GM12892 (cell line): ENCODE measurements at places on chromosomes 4 and X.

DNA sequence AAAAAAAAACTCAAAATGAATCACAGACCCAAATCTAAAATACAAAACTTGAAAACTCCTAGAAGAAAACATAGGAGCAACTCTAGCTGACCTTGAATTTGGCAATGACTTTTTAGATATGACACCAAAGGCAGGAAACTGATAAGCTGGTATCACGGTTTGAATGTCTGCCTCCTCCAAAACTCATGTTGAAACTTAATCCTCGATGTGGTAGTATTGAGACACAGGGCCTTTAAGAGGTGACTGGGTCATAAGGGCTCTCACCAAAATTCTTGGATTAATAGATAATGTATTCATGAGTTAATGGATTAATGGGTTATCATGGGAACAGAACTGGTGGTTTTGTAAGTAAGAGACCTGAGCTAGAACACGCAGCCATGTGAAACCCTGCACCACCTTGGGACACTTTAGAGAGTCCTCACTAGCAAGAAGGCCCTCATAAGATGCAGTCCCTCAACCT, 40.5 kb downstream of the FRYL start:
- DNase-seq: no peak

GRCh38 chr4:105520819-105521790, 31.3 kb upstream of the ARHGEF38 start:
- peak; percentile 26 for DNase-seq

DNA sequence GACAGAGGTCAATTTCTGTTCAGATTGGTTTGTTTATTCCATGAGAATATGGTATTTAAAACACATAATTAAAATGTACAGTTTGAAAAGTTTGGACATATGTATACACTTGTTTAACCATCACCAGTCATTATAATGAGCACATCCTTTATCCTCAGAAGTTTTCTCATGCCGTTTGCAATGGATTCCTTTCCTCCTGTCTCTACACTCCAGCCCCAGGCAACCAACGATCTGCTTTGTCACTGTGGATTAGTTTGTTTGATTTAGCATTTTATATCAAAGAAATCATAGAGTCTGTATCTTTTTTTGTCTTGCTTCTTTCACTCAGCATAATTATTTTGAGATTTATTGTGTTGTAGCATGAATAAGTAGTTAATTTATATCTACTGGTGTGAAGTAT, 243.0 kb upstream of the TRAM1L1 start:
- DNase-seq: no peak

DNA sequence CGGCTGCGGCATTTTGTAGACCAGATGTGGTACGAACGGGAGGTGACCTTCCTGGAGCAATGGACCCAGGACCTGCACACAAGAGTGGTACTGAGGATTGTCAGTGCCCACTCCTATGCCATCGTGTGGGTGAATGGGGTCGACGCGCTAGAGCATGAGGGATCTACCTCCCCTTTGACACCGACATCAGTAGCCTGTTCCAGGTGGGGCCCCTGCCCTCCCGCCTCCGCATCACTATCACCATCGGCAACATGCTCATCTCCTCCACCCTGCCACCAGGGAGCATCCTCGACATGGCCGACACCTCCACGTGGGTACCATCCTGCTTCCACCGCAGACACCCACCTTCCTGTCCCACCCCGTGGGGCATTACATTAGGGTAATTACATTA, 46.2 kb downstream of the SMARCA5 start:
- DNase-seq: no peak

DNA sequence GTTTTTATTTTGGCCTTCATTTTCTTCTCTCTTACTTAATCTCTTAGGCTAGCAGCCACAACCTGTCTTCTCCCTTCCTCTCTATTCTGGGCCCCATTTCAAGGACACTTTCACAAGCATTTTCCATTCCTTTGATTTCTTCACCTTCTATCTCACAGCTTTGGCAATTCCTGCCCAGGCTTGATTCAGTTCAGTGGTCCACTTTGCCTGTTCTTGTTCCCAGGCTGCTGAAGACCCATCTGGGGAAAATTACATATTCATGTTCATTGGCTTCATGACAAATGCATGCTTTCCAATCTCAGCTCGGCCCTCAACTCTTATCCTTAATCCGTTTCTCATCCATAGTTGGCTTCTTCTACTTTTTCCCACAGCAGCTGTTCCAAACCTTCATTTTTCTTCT, 38.7 kb upstream of the LPAR4 start:
- DNase-seq: no peak

DNA sequence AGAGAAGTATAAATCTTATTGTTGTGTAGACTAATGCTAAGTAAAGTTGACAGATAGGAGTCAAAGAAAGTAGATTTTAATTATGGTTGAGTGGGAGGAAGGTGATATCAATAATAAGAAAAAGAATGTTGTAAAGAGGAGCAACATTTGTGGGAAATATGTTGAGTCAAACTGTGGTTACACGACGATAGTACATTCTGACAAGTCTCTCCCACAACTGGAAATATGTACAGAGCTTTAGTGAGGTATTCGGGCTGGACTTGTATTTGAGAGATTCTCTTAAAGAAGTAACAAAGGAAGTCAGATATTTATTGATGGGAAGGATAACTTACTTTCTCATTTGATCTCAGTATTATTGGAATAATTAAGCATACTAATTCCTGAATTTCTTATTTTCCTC, 525.3 kb upstream of the MAGEB2 start:
- no peak for DNase-seq

- no peak for DNase-seq
Measured at GRCh38 chrX:119695535-119696050, 2.6 kb upstream of the SEPTIN6 start.

DNA sequence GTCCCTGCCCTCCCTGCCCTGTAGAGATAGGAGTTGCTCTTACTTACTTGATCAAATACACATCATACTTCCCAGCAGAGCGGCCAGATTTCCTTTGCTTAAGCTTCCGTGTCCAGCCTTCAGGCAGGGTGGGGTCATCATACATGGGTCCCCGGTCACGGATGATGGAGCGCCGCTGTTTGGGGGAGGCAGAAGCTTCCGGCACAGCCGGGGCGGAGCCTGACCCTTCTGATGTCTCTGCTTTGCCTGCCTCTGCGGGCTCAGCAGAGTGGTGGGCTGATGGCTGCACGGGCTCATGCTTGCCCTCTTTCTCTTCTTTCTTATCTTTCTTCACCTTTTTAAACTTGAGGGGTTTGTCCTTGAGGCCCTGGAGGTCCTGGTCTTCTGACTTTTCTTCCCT, 12.5 kb upstream of the IRAK1 start:
- DNase-seq: no peak

- DNase-seq: no peak
Measured at GRCh38 chr4:78627046-78627965, 75.7 kb downstream of the ANXA3 start.

GRCh38 chr4:111066887-111067286, 444.0 kb upstream of the PITX2 start:
- no peak for DNase-seq

DNA sequence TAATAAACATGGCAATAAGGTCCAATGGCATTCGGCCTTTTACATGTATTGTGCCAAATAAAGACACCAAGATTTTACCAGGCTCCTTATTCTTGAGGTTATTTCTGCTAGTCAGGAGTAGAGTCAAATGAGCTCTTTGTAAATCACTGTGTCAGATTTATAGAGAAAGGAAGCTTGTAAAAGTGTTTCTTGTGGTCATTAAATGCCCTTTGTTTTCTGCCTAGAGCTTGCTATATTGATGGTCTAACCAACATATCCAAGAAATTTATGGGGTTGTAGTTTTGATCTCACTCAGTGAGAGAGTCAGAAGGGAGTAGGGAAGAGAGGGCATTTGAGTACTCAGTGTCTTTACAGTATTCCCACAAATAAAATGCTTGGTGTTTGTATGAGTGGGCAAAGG, 86.2 kb upstream of the FRMPD4 start:
- no peak for DNase-seq

- no peak for DNase-seq
Measured at GRCh38 chr4:184102927-184103326, 114.7 kb downstream of the ENPP6 start.

DNA sequence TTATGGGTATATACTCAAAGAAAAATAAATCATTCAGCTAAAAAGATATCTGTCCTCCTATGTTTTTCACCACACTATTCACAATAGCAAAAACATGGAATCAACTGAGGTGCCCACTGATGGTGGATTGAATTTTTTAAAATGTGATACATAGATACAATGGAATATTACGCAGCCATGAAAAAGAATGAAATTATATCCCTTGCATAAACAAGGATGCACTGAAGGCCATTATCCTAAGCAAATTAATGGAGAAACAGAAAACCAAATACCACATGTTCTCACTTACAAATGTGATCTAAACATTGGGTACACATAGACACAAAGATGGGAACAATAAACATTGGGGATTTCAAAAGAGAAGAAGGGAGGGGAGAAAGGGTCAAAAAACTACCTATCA, 964.2 kb upstream of the IGFBP7 start:
- DNase-seq: no peak

DNA sequence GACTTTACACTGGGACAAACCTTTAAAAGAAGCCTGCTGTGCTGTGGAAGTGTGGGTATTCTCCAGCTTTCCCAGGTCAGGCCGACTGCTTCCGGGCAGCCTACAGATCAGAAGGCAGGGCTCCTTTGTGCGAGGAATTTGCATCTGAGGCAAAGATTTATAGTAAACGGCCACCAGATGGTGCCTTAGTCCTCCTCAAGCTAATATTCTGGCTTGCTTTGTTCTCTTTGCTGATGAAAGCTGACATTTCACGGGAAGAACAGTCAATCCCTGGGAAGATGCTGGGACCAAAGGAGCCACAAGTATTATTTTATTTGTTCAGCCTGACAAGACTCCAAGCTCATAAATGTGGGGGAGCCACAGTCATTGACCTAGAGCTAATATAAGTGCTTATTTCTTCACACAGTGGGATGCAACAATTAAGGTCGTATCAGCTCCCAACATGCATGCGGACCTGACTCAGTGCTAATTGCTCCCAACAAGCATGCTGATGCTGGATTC, 120.7 kb upstream of the TRIM2 start:
- DNase-seq: peak; percentile 25

DNA sequence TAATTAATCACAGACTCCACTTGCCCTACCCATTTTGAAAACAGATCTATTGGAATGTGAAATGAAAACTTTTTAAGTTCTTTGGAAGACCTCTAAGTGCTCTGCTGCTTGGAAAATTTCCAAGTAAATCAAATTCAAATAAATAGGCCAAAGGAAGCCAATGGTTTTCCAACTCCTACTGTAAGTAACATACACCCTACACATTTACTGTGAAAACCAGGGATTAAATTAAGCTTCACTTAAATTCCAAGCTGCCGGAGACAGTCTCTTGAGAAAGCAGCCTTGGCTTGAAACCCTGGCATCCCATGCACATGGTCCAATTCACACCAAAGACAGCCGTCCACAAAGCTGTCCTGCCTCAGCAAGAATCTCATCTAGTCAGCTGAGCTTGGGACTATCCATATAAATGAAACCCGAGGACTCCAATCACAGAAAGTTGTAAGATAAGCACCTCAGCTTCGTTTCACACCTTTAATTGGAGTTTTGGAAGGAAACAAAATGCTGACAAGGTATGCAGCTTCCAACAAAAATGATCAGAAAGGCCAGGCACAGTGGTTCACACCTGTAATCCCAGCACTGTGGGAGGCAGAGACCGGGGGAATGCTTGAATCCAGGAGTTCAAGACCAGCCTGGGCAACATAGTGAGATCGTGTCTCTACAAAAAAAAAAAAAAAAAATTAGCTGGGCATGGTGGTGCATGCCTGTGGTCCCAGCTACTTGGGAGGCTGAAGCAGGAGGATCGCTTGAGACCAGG, 88.6 kb downstream of the APBB2 start:
- no peak for DNase-seq

- DNase-seq: no peak
Measured at GRCh38 chrX:69196666-69197065, 31.4 kb upstream of the PJA1 start.

DNA sequence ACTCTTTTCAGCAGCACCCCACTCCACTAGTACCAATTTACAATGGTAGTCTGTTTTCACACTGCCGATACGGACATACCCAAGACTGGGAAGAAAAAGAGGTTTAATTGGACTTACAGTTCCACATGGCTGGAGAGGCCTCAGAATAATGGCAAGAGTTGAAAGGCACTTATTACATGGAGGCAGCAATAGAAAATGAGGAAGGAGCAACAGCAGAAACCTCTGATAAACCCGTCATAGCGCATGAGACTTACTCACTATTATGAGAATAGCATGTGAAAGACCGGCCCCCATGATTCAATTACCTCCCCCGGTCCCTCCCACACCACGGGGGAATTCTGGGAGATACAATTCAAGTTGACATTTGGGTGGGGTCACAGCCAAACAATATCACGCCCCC, 34.1 kb upstream of the MAGEA4 start:
- no peak for DNase-seq

GRCh38 chrX:123835661-123836371, 24.0 kb upstream of the XIAP start:
- no peak for DNase-seq

DNA sequence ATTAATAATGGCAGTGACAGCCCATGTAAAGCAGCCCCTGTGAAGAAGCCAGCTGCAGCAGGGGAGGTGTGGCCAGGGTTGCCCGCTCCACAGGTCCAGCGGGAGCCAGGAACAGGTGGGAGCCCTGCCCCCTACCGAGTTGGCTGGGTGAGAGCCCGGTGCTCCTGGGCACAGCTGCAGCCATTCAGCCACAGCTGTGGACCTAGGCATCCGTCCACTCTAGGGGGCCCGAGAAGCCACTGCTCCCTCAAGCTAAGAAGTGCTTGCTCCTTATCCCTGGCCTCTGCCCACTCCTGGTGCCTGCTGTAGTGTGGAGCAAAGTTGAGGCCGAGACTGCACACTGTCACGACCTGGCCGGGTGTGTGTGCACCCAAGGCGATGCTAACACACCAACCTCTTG, 1469.0 kb downstream of the PCDH7 start:
- no peak for DNase-seq
